ENCODE measurements at places on chromosomes 5 and 9.

- no peak for DNase-seq
Measured at GRCh38 chr5:75681125-75681830, 36.0 kb downstream of the POC5 start.

DNA sequence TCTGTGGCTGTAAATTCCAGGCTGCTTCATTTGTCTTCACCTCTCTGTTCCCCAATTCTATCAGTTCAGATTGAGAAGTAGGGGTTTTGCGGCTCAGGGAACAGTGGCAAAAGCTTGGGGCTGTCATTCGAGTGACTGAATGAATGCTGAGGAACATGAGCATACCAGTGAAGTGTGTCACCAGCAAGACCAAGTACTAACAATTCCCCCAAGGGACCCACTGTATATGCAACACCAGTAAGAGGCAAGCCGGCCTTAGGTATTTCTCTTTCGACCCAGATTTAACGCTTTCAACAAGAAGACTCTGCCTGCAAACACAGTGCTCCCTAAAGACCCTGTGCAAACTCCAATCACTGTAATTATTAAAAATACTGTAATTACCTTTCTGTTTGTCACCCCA, 25.8 kb downstream of the KLHL3 start:
- no peak for DNase-seq

DNA sequence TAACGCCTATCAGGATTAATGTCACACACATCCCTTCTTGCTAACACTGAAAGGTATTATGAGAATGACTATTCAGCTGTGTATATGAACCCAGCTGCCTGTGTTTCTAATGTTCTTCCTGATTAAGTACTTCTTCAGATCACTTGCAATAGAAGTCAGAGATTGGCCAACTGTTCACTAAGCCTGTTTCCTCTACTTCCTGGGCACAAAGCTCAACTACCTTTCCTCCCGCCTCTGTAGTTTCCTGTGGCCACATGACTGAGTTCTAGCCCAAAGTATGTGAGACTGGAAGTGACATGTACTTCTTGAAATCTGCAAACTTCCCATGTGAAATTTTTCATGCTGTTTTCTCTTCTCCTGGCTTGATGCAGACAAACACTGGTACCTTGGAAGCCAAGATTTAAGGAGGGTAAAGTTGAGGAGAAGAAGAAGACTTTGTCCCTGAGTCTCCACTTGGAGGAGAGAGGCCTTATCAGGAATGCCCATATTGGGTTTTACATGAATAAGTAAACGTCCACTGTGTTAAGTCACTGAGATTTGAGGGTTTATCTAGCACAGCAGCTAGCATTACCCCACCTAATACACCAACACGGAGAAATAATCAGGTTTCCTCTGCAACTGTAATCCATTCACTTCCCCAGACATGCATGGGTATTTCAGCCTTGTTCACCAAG, 58.6 kb downstream of the SLIT3 start:
- no peak for DNase-seq

DNA sequence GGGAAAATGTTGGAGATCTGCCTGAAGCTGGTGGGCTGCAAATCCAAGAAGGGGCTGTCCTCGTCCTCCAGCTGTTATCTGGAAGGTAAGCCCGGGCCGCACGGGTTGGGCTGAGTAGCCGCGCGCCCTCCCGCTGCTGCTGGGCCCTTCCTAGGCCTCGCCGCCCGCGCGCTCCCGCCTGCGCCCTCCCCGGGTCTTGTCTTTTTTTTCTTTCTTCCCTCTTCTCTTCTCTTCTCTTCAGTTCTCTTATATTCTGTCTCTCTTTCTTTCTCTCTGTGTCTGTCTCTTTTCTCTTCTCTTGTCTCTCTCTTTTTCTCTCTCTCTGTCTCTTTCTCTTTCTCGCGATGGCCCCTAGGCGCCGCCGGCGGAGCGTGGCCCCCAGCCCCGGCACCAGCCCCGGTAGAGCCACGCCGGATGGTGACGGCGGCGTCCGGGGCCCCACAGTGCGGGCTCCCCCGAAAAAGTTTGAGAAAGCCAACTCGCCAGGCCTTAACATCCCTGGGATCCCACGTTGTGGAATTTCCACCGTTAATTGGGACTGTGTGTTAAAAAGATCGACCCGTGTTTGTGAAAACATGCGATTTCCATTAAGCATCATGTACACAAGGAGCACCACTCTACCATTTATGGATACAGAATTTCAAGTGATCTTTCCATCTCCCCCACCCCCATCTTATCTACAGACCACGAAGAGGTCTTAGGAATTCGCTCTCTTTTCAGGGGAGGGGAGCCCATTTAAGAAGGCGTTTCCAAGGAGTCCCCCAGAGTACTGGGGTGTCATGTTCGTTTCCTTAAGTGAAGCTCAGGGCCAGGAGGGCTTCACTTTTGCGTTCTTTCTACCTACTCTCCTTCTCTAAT, 616 bp downstream of the ABL1 start:
- peak; percentile 17 for DNase-seq

DNA sequence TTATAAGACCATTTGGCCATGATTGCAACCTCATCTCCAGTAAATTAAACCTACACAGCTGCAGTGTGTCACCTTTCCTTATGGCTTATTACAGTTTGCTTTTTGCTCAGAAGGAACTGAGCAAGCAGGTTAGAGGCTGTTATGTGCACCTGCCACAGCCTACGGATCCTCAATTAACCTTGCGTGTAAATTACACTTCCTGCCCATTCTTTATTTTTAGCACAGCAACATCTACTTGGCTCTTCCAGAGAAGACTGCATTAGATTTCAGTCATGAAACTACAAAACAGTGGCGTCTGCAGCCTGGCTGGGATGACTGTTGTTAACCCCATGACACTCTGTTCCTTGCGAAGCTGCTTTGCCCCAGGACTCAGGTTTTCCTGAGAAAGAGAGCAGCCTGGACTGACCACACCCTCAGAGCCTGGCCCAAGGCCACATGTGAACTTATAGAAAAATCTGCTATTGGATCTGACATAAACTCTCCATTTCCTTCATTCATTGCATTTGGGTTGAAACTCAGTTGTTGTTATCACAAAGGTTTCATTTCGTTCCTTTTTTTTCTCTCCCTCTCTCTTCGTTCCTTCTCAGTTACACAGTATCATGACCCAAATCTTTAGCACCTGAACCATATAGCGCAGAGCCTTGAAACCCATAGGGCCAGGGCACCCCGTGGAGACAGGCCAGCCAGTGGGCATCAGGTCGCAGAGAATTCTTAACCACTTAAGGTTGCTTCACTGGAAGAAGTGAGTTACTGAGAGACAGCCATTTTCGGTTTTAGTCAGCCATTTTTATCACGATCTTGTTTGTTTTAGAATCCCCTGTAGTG, 138.6 kb downstream of the PALM2AKAP2 start:
- no peak for DNase-seq
